Activated B cell treated with CpG ODN at 0.5 μM for 24 hours (primary cell): ENCODE measurements at places on chromosomes 3 and 15.

DNA sequence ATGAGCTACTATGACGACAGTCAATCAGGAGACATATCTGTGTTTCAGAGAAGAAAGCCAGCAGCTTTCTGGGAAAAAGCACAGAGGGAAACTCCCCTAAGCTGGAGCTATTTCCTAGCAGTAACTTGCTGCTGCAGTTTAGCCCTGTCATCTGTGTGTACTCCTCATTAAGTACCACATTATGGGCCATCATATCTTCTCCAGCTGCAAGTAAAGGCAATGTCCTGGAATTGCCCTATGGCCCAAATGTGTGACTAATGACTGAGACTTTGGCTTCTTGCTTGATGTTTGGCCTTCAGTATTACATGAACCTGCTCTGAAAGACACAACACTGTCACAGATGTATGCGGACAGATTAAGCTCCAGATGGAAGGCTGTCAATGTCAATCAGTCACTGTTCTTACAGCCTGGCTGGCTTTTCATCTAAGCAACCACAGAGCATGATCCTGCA lies 190.8 kb downstream of the FHIT start:
- no peak for DNase-seq

- DNase-seq, result no peak
These were observed 517.4 kb downstream of the TUSC7 start for GRCh38 chr3:117226932-117227331.

- DNase-seq, result peak; percentile 34
These were observed 2.2 kb downstream of the IGF1R start for GRCh38 chr15:98650417-98651035.

GRCh38 chr15:85019815-85020590 lies 38.3 kb downstream of the PDE8A start:
- DNase-seq, result no peak

GRCh38 chr3:18725668-18726407 lies 300.7 kb upstream of the SATB1 start:
- DNase-seq, result no peak
